ENCODE measurements at places on chromosomes 2 and 18.

DNA sequence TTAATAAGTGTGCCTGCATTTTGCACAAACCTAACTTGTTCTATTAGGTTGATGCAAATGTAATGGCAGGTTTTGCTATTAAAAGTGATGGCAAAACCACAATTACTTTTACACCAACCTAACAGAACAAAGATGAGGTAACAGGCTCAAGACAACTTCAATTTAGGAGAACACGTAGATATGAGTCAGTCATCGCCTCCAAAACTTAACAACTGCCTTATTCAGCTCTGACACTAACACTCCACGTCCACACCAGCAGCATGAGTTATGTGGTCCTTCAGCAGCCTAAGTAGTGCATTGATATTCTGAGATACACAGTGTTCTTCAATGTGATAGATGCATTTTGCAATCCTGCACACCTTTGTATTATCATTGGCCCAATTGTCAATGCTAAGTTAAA is 1175.1 kb upstream of the ACVR2A start:
- DNase-seq, result no peak

- no peak for DNase-seq
These were observed 432.4 kb downstream of the DCDC2C start for GRCh38 chr2:4135765-4136164.

- no peak for DNase-seq
These were observed 63.9 kb downstream of the DGKD start for GRCh38 chr2:233418052-233418760.

DNA sequence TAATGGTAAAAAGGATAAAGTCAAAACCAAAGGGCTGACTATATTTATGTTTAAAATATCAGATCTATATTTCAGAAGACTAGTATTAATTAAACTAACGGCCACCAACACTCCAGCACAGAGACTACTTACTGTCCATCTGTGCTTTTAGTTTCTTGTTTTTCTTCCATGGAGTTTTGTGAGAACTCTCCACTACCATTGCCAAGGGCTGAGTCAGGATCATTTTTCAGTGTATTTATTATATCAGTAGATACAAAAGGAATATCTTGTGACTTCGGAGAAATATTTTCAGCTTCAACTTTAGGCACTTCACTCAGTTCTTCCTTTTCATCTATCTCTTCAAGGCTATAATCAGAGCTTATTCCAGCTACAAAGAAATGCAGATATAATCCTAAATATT is 79.1 kb upstream of the GRB14 start:
- DNase-seq, result no peak

DNA sequence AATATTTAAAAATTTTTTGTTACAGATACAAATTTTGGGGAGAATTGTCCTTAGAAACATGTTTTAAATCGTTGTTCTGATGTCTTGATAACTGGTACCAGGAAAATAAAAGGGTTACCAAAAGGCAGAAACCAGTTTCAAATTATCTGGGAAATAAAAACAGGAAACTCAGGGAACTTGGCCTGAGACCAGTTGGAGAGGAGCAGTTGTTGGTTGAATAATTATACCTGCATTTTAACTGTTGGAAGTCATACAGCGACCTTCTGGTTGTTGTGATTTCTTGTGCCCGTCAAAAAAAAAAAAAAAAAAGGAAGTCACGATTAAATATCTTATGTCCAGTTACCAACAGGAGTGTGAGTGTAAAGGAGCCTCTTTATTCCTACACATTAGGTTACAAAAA is 51.8 kb downstream of the CRIM1 start:
- DNase-seq, result no peak

- DNase-seq, result no peak
These were observed 24.6 kb downstream of the ARL6IP6 start for GRCh38 chr2:152743002-152743401.

DNA sequence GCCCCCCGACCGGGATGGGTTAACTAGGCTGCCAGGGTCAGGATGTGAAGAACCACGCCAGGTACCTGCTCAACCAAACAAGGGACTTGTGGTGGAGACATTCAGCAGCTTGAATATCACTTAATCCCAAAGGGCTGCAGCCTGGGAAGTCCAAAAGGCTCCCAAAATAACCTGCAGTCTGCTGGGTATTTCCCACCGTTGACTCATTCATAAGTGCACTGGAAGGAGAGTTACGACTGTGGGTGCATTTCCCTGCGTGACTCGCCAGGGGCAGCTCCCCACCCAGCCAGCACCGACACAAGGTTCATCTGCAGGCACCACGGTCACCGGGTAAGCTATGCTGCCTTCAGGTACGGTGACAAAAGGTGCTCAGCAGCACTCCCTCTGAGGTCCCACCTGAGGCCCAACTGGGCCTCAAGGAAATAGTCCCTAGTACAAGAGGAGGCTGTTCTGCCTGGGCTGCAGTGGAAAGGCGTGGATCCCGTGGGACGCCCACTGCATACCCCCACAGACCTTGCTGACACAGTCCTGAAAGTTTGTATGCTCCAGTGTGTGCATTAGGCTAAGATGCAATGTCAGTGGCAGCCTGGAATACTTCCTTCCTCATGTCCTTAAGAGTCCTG is 86.5 kb downstream of the UXS1 start:
- no peak for DNase-seq

- DNase-seq, result no peak
These were observed 102.4 kb downstream of the AOX1 start for GRCh38 chr2:200687922-200688920.

DNA sequence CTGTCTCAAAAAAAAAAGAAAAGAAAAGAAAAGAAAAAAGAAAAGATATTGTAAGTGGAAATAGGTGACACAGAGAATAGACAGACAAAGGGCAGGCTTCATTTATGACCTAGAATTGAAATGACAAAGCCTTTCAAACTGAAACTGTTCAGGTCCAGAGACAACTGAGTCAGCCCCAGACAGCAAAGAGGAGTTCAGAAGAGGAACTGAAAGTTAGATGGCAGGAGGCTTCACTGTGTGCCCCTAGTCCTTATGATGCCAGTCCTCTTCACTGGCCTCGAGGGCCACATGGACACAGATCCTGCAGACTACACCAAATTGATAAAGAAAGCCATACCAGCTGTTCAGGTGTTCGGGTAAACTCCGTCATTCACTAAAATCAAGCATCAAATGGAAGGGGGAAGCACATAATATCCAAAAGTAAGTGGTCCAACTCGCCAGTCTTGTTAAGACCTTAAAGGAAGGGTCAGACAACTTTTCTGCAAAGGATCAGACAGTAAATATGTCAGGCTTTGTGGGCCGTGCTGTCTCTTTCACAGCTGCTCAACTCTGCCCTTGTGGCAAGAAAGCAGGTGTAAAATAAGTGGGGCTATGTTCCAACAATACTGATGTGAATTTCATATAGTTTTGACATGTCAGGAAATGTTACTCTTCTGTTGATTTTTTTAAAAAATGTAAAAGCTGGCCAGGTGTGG is 231.9 kb upstream of the MGAT5 start:
- DNase-seq, result no peak

- peak; percentile 10 for DNase-seq
These were observed 2.0 kb downstream of the GIGYF2 start for GRCh38 chr2:232699110-232699509.

DNA sequence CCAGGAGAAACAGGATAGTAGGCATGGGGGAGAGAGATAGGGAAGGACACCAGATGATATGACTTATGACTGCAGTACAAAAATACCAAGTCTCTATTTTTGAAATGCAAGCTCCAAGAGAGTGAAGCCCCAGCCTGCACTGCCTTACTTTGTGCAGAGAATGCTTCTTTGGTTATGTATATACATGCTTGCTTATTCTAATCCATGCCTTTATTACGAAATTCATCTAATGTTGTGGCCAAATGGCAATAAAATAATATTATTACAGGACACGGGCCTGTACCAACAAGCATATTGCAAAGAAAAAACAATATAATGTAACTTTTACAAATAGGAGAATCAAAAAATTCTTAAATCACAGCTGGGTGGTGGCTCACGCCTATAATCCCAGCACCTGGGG is 110.8 kb downstream of the BCL11A start:
- no peak for DNase-seq

DNA sequence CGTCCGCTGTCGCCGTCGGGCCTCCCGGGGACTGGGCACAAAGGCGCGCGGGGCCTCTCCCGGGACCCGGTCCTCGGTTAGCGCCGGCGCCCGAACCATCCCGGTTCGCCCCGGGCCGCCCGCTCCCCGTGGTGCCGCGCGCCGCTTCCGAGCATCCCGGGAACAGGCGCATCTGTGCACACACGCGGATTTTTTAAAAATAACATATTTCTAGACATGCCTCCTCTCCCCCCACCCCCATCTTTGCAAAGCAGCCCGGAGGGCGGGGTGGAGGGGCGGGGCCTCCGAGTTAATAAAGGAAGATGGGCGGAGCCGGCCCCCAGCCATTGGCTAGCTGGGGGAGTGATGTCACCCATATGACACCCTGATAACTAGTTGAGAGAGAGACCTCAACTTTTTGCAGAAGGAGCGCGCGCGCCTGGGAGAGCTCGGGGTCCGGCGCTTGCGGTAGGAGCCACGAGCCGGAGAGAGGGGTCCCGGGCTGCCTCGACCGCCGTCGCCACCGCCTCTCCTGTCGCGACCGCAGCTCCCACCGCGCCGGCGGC is at the start of gene SOX11:
TSS of gene SOX11 (plus strand) at position 400 of the 545 bp plus-strand sequence. CDS start 338 bp downstream, outside the sequence.
- DNase-seq, result peak; percentile 77

GRCh38 chr2:23053601-23054000 is 331.4 kb upstream of the KLHL29 start:
- DNase-seq, result no peak

DNA sequence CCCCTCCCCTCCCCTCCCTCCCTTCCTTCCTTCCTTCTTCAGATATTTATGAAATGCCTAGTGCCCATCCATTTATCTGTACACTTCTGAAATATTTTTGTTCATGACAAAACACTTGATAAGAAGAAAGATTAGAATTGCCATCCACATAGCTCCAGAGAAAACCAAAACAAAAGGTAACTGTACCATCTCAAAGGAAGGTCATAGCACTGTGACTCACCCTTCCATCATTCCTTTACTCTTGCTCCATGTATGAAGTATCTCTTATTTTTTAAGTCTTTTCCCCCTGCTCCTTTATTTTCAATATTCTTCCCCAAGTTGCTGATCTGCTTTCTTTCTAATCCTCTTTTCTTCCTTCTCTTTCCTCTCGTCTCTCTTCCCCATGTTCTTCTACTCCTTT is 9.9 kb downstream of the CNTNAP5 start:
- DNase-seq, result no peak

DNA sequence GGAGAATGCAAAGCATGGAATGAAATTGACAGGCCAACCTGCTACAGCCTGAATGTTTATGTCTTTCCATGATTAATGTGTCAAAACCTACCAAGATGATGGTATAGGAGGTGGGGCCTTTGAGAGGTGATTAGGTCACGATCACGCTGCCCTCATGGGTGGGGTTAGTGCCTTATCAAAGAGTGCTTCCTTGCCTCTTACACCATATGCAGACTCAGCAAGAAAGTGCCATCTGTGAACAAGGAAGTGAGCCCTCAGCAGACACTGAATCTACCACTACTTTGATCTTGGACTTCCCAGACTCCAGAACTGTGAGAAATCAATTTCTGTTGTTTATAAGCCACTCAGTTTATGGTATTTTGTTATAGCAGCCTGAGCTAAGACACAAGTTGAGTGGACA is 147.5 kb upstream of the BCL2L11 start:
- DNase-seq, result no peak

GRCh38 chr2:120579916-120580685 is 155.6 kb upstream of the GLI2 start:
- no peak for DNase-seq

GRCh38 chr18:23357996-23358594 is 95.0 kb upstream of the RIOK3 start:
- DNase-seq, result no peak

GRCh38 chr2:113926314-113926713 is 36.4 kb downstream of the ACTR3 start:
- DNase-seq, result no peak

- no peak for DNase-seq
These were observed 199.6 kb downstream of the BCL11A start for GRCh38 chr2:60353863-60354262.

DNA sequence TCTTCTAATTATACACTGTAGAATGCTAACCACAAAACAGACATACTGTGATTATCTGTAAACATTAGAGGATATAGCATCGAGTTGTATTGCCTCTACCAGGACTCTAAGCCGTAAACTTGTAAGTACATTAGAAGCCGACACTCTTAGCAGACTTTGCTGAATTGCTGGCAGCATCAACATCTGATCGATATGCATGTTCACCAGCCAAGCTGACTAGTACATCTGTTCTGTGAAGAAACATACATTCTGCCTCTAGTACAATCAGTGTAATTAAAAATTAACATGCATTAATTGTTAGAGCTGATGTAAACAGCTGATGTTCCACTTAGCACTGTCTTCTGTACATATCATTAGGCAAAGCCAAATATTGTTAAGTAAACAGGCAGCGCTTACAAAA is 502.2 kb downstream of the NR4A2 start:
- no peak for DNase-seq

DNA sequence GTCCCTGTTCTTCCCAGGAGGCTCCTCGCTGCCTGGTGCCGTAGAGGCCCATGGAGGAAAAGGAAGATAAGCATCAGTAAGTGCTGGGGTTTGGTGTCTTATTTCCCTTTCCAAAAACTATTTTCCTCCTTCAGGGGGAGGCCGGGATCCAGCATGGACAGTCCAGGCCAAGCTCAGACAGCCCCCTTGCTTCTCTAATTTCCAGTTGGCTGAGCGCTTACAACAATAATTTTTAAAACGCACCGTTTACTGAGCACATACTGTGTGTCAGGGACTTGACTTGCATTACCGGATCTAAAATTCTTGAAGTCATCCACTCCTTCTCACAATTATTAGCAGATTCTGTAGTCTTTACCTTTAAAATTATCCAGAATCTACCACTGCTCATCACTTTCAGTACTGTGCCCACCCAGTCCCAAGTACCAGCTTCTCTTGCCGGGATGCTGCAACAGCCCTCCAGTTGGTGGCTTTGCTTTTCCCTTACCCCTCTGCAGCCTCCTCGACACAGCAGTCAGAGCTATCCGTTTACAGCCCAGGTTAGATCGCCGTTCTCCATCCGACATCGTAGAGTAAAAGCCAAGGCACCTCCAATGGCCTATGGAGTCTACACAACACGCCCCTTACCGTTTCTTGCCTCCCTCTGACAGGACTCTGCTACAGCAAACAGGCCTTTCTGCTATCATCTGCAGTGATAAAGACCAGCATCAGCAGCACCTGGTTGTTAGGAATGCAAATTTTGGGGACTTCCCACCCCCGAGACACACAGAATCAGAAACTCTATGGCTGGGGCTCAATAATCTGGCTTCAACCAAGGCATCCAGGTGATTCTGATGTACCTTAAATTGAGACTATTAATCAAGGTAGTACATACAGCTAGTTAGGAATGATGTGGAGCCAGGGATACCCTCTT is 75.2 kb upstream of the TSPYL6 start:
- no peak for DNase-seq

GRCh38 chr2:202034249-202035088 is 814 bp downstream of the FZD7 start:
- DNase-seq, result peak; percentile 58
